Stimulated activated CD4-positive, alpha-beta T cell treated with anti-CD3 and anti-CD28 coated beads, Interleukin-4, amount 100 ng/mL, for 24 hours (primary cell): ENCODE measurements at places on chromosomes 13 and 19.
A peak's percentile ranks its signal among the peaks of the same experiment; 100 is the strongest.

DNA sequence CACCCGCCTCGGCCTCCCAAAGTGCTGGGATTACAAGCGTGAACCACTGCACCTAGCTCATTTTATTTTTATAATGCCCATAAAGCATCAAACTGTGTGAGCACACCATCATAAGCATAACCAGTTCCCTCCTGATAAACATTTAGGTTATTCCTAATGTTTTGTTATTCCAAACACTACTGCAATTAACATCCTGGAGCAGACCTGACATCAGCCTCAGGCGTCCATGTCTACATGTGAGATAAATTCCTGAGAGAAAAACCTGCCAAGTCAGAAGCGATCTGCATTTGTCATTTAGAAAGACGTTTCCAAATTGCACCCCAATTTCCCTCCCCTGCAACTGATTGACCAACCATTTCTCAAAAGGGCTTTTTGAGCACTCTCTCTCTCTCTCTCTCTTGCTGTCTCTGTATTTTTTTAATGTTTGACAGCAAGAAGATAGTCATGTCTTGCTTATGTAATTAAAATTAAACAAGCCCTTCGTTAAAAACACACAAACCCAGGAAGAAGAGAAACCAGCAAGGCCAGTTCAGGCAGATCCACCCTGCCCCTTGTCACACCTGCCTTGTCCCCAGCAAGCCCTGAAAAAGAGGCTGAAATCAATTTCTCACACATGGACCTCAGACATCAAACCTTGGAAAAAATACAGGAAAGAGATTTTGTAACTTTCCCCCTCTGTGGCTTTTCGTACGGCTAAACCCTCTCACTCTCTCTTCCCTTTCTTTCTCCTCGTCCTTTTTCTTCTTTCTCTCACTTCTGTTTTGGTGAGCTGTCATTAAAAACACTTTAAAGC lies 9.9 kb downstream of the LYPD3 start:
- no peak for DNase-seq

DNA sequence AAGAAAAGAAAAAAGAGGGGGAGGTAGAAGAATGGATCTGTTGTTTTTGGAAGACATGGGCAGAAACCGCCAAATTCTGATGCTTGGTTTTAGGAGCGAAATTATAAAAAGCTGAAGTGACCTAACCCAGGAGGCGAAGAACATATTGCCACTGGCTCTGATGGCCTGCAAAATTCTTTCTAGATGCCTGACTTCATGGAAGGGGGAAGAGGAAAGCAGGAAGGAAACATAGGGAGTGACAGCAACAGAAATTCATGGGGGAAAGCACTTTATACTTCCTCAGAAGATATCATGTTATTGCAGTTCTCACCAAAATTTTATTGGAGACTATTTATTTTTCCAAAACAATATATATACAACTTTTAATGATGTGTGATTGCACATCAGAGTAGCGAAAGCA lies 213.5 kb downstream of the DLEU7 start:
- no peak for DNase-seq

DNA sequence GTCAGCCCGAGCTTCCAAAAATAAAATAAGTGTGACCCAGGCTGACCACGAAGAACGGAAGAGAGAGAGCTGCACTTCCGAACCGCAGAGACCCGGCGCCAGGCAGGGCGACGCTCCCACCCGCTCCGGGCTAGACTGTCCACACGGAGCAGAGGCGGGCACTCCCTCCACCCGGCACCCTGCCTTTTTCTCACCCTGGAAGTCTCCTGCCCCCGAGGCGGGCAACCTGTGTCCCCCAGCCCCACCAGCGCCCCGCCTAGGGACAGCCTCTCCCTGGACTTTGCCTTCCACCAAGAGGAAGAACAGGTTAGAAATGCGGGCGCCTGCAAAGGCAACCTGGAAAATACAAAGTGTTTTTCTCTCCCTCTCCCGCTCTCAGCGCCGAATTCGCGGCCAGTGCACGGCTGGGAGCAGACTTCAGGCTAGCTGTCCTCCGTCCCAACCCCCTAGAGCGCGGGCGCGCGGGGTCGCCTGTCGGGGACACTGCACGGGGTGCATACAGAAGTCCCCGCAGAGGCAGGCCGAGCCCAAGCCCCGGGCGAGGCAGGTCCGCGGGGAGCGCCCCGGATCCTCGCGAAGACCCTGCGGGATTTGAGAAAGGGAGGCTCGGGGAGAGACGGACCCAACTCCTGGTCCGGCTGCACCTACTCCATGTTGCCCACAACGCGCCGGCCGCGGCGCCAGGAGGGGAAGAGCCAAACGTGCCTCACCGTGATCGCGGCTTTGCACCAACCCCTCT lies 845 bp downstream of the SPRY2 start:
- DNase-seq: no peak

DNA sequence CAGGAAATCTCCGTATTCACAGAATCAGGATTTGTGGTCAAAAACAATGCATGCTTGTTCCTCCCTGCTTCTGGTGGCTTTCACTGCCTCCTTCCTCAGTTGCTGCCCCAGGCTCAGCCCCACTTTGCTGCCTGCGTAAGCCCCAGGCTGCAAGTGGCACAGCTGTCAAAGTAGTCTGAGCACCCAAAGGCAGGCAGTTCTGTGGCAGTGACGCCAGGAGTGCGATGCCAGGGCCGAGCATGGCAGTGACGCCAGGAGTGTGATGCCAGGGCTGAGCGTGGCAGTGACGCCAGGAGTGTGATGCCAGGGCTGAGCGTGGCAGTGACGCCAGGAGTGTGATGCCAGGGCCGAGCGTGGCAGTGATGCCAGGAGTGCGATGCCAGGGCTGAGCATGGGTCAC lies 77.3 kb upstream of the GPR183 start:
- DNase-seq: no peak

DNA sequence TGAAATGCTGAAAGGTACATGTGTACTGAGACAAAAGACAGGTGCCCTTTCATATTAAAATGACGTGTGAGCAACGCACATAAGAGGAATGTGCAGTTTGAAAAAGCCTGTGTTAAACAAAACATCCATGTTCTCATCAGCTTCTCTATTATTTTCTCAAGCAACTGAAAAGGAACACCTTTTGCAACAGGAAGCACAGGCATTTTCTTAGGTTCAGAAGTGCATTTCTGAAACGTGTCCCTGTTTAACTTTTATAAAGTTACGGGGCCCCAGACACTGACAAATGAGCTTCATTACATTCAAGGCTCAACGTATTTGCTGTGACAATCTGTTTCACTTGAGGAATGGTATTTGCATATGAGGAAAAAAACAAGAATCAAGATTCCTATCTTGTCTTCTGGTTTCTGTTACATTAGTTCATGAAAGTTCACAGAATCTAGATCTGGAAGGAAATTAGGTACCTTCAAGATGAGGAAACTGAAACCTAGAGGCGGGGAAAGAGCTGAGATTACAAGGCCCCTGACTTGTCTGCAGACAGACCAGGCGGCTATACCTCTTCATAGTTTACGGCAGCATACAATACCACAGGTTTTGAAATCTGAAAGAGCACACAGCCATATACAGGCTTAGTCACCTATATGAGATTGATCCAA lies 431.7 kb downstream of the KLF12 start:
- peak; percentile 57 for DNase-seq

- no peak for DNase-seq
Measured at GRCh38 chr19:49710372-49710951, 19.5 kb downstream of the CPT1C start.

DNA sequence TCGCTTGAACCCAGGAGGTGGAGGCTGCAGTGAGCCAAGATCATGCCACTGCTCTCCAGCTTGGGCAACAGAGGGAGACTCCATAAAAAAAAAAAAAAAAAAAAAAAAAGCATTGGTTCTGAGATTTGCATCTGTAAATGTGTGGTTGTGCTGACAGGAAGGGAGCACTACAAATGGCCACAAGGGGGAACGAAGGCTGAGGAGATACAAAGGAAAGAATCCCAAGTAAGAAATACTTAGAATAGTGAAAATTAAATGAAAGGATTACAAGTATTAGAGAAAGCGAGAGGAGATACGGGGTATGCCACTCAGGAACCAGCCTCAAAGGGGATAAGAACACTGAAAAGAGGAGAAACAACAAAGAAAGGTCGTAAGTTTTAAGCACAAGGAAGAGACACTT lies 284.9 kb downstream of the KLF12 start:
- DNase-seq: peak; percentile 25

DNA sequence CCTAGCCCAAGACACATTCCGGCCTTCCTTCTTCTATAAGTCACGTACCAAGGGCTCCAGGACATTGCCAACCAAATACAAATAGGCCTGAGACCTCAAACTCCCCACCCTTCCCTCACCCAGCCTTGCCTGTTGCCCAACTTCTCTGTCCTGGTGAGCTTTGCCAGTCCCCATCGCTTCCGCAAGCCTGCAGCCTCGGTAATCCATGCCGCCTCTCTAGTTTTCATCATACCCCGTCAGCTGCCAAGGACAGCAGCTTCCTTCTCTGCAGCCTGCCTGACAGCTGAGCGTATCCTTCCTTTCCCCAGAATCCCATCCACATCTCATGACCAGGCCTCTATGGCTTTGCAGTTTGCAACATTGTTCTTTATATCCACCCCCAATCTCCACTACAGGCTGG lies 36.6 kb upstream of the POMP start:
- no peak for DNase-seq

GRCh38 chr19:39306075-39306474 lies 9.9 kb downstream of the IFNL1 start:
- DNase-seq: no peak
